ENCODE measurements at places on chromosomes 13 and 19. TPM values are rescaled to one million over a fixed set of nuclear protein-coding genes. Genes with fewer than 3 reads are reported as not detected.

DNA sequence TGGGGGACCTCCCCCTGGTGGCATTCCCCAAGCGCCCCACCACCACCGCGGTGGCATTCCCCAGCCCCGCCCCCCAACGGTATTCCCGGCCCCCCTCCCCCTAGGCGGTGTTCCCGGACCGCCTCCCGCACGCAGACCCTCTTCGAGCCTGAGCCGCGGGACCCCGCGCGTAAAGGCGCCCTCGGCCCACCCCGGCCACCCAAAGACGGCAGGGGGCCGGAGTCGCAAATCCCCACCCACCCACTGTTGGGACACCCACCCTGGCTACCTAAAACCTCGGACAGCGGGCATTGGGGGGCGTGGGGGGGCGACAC lies 22.4 kb downstream of the OLFM2 start:
- no peak for DNase-seq

DNA sequence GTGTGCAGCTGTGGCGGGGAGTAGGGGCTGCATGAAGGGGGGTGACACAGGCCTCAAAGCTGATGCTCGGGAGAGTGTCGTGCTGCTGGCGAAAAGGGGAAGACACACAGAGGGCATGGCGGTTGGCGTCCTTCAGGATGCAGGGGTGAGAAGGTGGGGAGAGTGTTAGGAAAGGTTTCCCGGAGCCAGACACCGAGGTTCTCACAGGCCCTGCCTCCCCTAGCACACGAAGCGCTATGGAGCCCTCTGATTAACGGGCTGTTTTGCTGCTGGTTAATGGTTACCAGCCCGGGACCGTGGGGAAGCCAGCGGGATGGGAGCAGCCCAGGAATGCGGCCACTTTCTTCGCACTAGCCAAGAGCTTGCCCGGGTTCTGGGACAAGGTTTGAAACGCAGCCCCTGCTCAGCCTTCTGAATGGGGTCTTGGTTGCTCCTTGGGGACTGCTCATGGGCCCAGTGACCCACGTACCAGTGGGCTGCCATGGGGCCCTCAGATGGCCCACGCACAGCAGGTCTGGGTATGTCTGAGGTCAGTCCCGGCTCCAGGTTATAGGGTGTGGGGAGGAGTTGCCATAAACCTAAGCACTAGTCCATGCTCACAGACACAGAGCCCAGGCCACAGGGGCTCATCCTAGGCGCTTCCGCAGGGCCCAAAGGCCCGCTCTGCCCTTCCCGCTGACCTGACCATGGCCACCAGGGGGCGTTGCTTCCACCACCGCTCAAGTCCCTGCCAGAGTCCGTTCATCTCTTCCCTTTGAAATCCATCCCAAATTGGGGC lies 31.3 kb upstream of the ISYNA1 start:
- DNase-seq: peak; percentile 66

CNFN gene
- not detected for total RNA-seq

DNA sequence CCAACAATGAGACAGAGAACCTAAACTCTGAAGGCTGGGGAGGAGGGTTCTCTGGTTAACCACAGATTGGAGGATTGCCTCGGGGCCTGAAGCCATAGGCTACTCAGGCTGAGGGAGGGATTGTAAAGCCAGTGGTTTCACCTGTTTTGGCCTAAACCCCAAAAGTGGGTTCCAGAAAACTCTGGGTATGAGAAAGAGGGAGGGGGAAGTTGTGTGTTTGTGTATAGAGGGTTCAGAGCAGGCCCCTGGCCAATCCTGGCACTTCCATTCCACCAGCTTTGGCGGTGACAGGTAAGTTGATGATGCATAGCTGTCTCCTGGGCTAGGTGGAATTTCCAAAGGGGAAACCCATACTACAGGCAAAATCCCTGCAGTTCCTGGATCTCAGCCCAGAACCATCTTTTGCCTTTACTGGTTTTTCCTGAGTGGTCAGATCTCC lies 13.5 kb upstream of the CCDC97 start:
- no peak for DNase-seq

ZNF418 gene
- total RNA-seq: 4.2 TPM

DNA sequence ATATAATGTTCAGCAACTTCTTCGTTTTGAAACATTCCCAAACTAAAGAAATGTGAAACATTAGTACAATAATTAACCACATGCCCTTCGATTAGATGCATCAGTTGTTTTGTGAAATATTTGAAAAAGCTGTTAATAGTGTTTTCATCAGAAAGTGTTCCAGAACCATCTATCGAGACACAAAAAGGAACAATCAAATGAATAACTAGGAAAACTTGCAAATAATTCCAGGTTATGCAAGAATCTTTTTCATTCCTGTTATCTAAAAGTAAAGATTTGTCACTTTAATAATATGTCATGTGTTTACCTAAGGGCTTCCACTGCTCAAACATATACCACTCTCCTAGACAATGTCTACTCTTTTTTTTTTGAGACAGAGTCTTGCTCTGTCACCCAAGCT lies 904.2 kb upstream of the MIR17HG start:
- DNase-seq: peak; percentile 9

- no peak for DNase-seq
Measured at GRCh38 chr19:13583114-13583513, 76.8 kb upstream of the CACNA1A start.

GRCh38 chr13:84566780-84567179 lies 684.5 kb upstream of the SLITRK1 start:
- no peak for DNase-seq

VSTM1 gene
- not detected for total RNA-seq

CFAP97D2 gene
- total RNA-seq: not detected

TFPT gene
- total RNA-seq: 7.9 TPM

DNA sequence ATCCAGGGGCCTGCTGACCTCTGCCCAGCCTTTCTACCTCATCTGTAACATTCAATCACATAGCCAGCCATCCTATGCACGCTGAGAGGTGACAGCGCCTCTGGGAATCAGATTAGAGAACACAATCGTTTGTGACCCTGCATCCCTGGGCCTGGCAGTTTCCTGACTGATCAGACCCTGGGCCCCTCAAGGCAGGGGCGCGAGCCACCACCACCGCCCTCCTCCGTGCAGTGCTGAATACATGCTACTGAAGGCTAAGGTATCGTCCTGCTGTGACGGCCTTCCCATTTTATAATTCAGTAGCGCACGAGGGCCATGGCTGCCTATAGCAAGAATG lies 1.3 kb downstream of the TMTC4 start:
- DNase-seq: no peak

- no peak for DNase-seq
Measured at GRCh38 chr19:34642241-34642640, 34.7 kb downstream of the SCGB2B2 start.

GRCh38 chr13:37715606-37716015 lies 117.0 kb upstream of the POSTN start:
- DNase-seq: peak; percentile 95

GRCh38 chr19:45913874-45914830 lies at the start of gene NANOS2:
Gene NANOS2, minus strand, starts transcription at chr19:45914778. Its CDS starts 85 bp downstream, at chr19:45914693.
- DNase-seq: no peak

CEACAM5 gene
- not detected for total RNA-seq

ADGRE1 gene
- not detected for total RNA-seq

- DNase-seq: peak; percentile 41
Measured at GRCh38 chr13:110509478-110509926, 52.0 kb downstream of the RAB20 start.

DNA sequence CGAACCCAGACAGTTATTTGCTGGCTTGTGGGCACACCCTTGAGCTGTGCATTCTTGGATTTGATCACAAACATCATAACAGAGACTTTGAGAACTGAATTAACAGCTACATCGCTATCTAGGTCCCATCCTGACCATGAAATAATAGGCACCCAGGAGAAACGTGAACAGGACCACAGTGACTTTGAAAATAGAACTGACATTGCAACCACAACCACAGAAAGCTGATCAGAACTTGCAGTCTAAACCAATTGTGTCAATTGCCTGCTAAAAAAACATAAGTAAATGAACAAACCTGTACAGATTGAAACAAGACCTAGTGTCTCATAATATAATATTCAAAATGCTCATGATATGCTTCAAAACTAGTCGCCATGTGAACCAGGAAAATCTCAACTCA lies 18.3 kb upstream of the KATNAL1 start:
- no peak for DNase-seq

DNA sequence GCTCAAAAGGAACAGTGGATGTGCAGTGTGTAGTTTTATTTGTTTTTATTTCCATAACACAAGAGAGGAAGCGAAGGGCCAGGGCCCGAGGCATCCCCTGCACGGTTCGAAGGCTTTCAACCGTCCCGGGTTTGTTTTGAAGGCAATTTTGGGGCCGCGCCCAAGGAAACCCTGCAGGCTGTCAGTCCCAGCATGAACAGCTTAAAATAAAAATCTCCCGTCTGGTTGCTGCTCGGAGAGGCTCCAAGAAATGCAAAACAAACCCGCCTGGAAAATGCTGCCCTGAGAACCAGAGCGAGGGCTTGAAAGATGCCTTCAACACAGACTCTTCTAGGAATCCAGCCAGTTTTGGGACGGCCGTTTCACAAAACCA lies 16.0 kb downstream of the LSM4 start:
- no peak for DNase-seq

CPT1C gene
- 14.2 TPM for total RNA-seq

C5AR2 gene
- total RNA-seq: not detected

- peak; percentile 24 for DNase-seq
Measured at GRCh38 chr19:43372462-43372861, 19.0 kb downstream of the CD177 start.

IL17D gene
- 0.72 TPM for total RNA-seq

TRIP10 gene
- 39.1 TPM for total RNA-seq

DNA sequence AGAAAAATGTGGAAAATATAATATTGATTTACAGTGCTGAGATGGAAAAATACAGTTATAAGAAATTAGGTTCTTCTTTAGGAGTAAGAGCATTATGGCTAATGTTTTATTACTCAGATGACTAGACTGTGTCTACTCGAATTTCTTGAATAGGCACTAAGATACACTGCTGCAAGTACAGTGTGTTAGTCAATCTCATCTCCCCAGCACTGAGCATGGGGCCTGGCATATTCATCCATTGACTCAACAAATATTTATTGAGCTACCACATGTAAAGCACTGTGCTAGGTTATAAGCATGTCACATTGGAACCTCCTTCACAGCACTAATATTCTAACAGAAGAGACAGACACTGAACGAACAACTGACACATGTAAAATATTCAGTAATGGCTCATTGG lies 242.5 kb upstream of the GPC6 start:
- peak; percentile 56 for DNase-seq

- DNase-seq: no peak
Measured at GRCh38 chr13:108974686-108975085, 345.3 kb downstream of the MYO16 start.

DNA sequence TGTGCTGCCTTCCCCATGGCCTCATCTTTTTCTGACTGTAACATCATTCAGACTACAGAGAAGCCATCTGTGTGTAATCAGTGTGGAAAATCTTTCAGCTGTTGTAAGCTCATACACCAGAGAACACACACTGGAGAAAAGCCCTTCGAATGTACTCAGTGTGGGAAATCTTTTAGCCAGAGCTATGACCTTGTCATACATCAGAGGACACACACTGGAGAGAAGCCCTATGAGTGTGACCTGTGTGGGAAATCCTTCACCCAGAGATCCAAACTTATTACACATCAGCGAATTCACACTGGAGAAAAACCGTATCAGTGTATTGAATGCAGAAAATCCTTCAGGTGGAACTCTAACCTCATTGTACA lies 17.2 kb upstream of the ZNF8 start:
- no peak for DNase-seq

DNA sequence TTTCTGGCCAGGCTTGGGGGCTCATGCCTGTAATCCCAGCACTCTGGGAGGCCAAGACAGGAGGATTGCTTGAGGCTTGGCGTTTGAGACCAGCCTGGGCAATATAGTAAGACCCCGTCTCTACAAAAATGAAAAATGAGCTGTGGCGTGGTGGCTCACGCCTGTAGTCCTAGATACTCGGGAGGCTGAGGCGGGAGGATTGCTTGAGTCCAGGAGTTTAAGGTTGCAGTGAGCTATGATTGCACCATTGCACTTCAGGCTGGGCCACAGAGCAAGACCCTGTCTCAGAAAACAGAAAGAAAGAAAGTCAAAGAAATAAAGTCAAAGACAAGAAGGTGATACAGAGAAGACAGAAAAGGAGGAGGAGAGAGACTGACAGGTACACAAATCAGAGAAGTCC lies 2.5 kb upstream of the CACNG6 start:
- DNase-seq: no peak

FRY gene
- 3.0 TPM for total RNA-seq

DNA sequence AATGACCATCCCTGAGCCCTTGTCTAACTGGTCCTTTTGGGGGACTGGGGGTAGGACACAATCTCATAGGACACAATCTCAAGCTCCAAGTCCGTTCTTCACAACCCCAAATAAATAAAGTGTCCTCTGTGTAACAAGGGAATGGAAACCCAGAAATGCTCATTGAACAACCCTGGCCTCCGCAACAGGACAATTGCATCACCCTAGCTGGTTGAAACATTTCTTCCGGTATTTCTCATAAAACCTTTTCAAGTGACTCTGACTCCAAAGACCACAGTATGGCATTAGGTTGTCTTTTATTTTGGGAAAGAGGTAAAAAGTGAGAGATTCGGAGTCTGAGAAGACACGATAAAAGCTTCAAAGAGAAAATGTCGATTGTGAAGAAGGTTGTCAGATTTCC lies 186.6 kb downstream of the ZNF536 start:
- no peak for DNase-seq

AP1M2 gene
- total RNA-seq: not detected

GRCh38 chr19:2289714-2290435 lies 7.9 kb upstream of the PEAK3 start:
- no peak for DNase-seq

GRCh38 chr19:49681830-49682229 lies 4.8 kb downstream of the PRMT1 start:
- no peak for DNase-seq

BRME1 gene
- total RNA-seq: 0.28 TPM

MBD3L4 gene
- not detected for total RNA-seq

DNA sequence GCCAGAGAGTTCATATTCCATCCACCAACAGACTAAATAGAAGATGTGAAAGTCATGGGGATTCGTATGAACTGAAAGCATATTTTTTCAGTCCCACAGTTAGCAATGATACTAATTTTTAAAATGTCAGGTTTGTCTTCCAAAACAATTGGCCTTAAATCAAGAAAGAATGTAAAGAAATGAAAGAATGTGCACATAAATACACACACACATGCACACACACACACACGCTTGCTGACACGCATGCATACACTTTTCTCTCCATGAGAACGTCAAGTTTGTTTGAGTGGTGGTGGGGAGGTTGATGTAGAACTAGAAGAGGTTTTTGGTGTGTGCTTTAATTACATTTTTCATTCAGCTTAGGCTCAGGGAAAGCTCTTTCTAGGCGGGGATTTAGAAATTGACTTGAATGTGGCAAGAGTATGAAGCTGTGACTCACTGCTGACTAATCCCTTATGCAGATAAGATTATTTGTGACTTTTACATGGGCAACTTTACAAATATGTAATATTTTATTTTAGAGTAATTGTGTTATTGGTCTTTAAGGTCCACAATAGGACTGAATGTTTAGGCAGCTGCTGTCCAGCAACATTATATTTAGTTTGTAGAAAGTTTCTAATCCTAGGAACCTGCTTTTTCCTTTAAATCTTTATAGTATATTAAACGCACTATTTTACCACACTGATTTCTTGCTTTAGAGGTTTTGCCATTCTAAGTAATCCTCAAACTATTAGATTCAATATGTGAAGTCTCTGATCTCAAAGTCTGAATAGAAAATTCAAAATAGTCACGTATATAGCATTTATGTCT lies 18.8 kb downstream of the FLT1 start:
- DNase-seq: peak; percentile 97

- no peak for DNase-seq
Measured at GRCh38 chr13:26228096-26228495, 6.0 kb upstream of the RNF6 start.

GRCh38 chr19:18790566-18791314 lies at the start of gene COMP:
Gene COMP, minus strand, starts transcription at chr19:18791305. Its CDS starts 36 bp downstream, at chr19:18791269.
- no peak for DNase-seq

All from IMR-90 (cell line).